CD8-positive, alpha-beta T cell (primary cell): ENCODE measurements at places on chromosomes 12 and 14.

DNA sequence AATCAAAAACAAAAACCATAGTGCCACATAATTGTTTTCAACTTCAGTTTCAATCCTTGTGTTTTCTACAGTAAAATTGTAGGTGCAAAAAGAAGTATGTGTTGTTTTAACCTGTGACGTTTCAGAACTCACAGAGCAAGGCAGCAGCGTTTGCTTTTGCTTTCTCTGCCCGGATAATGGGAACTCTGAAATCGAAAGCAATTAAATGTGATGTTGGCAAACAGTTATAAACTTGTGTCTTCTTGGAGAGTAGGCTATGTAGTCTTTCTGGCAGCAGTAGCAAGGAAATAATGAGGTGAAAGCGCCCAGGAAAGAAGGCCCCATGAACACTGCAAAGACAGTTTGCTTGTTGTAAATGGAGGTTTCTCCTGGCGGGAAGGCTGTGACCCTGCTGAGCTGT is 39.1 kb downstream of the FNTB start:
- DNase-seq: no peak

GRCh38 chr12:18313306-18313705 is 52.0 kb downstream of the PIK3C2G start:
- DNase-seq: no peak

DNA sequence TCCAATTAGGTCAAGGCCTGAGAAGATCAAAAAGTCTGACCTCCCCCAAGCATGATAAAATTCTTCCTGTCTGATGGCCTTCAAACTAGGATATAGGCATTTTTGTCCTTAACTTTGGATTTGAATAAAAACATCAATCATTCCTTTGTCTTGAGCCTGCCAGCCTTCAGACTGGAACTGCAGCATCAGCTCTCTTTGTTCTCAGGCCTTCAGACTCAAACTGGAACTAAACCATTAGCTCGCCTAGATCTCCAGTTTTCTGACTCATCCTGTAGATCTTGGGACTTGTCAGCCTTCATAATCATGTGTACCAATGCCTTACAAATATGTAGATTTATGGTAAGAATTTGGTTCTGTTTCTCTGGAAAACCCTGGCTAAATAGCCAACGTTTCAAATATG is 721.7 kb downstream of the GALC start:
- no peak for DNase-seq

- DNase-seq: no peak
Measured at GRCh38 chr12:41254004-41254914, 66.1 kb downstream of the PDZRN4 start.

- DNase-seq: peak; percentile 60
Measured at GRCh38 chr14:97458661-97459579, 661.7 kb downstream of the VRK1 start.

DNA sequence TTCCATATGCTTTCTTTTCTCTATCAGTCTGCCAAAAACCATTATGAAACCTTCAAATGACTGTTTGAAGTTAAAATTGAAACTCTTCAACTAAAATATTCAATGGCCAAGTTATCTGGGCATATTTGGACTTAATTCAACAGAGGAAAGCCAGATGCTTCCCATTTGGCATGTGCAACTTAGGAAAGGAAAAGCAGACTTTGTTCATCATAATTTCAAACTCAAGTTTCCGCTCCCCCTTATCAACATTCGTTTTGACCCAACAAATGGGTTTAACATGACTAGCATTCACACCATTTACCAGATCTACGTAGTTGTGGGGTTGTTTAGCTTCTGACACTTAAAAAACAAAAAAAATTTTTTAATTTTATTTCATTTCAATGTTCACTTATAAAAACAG is 75.7 kb downstream of the PLEKHG7 start:
- no peak for DNase-seq

- no peak for DNase-seq
Measured at GRCh38 chr14:35949920-35950513, 123.9 kb downstream of the BRMS1L start.

GRCh38 chr14:76953311-76953945 is 75.1 kb downstream of the IRF2BPL start:
- peak; percentile 55 for DNase-seq

- no peak for DNase-seq
Measured at GRCh38 chr12:96474206-96474605, 15.2 kb upstream of the CFAP54 start.

- no peak for DNase-seq
Measured at GRCh38 chr12:31768046-31768445, 39.2 kb upstream of the AMN1 start.

- DNase-seq: no peak
Measured at GRCh38 chr12:79874665-79875064, 60.2 kb downstream of the PPP1R12A start.

DNA sequence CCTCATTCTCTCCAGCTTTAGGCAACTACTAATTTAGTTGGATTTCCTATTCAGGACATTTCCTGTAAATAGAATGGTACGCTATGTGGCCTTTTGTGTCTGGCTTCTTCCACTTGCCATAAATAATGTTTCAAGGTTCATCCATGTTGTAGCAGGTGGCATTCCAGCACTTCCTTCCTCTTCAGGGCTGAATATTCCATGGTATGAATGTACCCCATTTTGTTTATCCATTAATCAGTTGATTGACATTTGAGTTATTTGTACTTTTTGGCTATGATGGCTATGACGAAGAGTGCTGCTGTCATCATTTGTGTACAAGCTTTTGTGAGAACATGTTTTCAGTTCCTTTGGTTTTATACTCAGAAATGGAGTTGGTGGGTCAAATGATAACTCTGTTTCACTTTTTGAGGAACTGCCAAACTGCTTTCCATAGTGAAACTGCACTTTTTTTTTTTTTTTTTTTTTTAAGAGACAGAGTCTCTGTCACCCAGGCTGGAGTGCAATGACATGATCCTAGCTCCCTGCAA is 6.5 kb upstream of the CDK2AP1 start:
- no peak for DNase-seq
